Stimulated activated CD4-positive, alpha-beta T cell treated with anti-CD3 and anti-CD28 coated beads, Interleukin-15, amount 100 ng/mL, for 1 hour (primary cell): ENCODE measurements at places on chromosomes 6 and 20.

DNA sequence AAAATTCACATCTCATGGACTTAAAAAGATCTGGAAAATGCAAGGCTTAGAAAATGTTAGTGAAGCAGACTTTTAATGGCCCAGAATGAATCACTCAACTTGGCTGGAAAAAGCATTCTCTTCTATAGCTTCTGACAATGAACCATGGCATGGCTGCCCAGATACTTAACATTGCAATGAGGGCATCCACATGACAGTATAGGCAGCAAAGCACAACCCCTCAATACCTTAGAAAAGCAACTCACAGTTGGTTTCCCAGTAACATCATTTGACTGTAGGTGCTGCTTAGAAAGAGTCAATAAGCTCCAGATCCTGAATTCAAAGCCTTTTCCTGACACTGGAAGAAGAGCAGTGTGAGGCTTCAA lies 155.8 kb downstream of the EYA4 start:
- no peak for DNase-seq

DNA sequence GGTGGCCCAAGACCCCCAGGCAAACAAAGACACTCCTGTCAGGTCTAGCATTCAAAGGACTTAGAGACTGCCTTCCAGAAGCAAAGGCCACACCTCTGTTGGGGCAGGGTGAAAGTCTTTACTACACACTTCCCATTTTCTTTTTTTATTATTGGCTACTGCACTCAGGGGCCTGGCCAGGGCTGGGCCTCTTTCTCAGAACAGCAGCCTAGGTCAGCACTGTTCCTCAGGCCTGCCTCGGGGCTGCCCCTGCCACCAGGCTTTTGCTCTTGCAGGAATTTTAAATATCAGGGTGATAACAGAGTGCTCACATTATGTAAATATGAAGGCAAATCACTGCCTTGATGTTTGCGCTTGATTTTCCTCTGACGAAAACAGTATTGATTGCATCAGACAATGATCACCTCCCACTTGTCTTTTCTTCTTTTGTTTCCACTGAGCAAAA lies 18.5 kb downstream of the GSTA4 start:
- DNase-seq, result no peak

GRCh38 chr6:53573299-53573698 lies 28.4 kb upstream of the GCLC start:
- DNase-seq, result no peak

DNA sequence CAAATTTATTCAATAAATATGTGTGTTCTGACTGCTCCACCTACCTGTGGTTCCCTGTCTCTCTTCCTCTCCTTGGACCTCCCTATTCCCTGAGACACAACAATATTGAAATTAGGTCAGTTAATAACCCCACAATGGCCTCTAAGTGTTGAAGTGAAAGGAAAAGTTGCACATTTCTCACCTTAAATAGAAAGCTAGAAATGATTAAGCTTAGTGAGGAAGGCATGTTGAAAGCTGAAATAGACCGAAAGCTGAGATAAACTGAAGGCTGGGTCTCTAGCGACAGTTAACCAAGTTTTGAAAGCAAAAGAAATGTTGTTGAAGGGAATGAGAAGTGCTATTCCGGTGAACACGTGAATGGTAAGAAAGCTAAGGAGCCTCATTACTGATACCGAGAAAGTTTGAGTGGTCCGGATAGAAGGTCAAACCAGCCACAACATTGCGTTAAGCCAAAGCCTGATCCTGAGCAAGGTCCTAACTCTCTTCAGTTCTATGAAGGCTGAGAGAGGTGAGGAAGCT lies 34.1 kb downstream of the UST start:
- no peak for DNase-seq

- peak; percentile 96 for DNase-seq
These were observed 122.5 kb upstream of the SLC2A12 start for GRCh38 chr6:134174672-134175531.

- DNase-seq, result no peak
These were observed 97.5 kb upstream of the ZBTB24 start for GRCh38 chr6:109580519-109580918.

GRCh38 chr6:14320332-14320731 lies 202.8 kb downstream of the CD83 start:
- DNase-seq, result no peak

DNA sequence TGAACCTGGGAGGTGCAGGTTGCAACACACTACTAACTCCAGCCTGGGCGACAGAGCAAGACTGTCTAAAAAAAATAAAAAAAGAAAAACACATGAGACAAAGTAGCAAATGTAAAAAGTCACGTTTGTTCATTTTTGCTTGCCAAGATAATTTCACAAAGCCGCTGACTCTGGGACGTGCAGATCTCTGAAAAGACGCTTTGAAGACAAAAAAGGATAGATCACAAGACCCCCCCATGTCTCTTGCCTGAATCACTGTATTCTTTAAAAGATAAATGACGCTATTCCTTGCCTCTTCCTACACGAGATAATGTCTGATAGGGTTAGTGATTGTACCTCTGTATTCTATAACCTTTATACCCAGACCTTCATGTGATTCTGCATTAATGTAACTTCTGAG lies 23.3 kb upstream of the STXBP5 start:
- DNase-seq, result no peak

GRCh38 chr20:18790787-18791186 lies 22.8 kb upstream of the SCP2D1 start:
- DNase-seq, result no peak

DNA sequence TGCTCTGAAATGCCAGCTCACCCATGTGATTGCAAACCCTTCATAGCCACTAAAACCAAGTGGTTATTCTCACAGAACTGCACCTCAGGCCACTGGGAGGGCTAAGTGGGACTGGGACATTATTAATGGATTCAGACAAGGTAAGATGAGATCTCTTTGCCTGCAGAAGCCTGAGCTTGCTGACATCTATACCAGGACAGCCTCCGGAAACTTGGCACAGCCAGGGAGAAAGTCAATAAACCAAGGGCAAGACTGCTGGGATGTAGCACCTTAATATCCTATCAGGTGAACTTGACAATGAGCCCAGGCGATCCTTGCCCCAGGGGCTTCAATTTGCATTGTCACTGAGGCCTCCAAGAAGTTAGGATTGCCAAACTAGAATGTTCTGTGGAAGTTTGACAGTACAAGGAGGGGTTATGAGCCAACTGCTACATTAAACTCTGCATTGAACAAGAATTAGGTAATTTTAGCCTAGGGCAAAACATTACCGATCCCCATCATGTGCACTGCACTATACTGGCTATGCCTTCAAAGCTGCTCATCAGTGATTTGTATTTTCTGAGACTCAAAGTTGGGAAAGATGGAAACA lies 60.1 kb upstream of the RALGAPA2 start:
- no peak for DNase-seq

GRCh38 chr20:50716518-50716917 lies 14.9 kb upstream of the PARD6B start:
- DNase-seq, result no peak
